Hepatocyte (in vitro differentiated cells): ENCODE measurements at places on chromosomes 11 and 22. TPM values are rescaled to one million over a fixed set of nuclear protein-coding genes. Genes with fewer than 3 reads are reported as not detected.

- no peak for DNase-seq
Observed at GRCh38 chr11:95067841-95068219, 1.1 kb downstream of the SRSF8 start.

GRCh38 chr11:28342716-28343115 is 234.5 kb downstream of the METTL15 start:
- DNase-seq, result no peak

GRCh38 chr11:131889146-131889577 is 518.7 kb downstream of the NTM start:
- DNase-seq, result peak; percentile 43

DNA sequence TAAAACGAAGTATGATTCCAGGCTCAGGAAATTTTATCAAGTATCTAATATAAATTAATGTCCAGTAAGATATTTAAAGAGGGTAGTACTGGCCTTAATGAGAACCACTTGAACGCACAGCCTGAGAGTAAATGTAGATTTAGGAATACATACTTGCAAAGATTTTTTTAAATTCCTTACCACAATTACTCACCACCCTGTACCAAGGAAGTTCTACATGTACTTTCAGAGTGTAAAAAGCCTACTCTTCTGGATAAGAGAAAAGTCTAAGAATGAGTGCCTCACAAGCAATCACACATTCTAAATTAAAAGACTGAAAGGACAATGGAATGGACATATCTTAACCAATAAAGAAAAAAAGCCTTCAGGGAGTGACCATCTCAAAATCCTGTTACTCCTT is 697.4 kb downstream of the DLG2 start:
- DNase-seq, result no peak

- no peak for DNase-seq
Observed at GRCh38 chr11:46017341-46017740, 94.9 kb downstream of the LARGE2 start.

DNA sequence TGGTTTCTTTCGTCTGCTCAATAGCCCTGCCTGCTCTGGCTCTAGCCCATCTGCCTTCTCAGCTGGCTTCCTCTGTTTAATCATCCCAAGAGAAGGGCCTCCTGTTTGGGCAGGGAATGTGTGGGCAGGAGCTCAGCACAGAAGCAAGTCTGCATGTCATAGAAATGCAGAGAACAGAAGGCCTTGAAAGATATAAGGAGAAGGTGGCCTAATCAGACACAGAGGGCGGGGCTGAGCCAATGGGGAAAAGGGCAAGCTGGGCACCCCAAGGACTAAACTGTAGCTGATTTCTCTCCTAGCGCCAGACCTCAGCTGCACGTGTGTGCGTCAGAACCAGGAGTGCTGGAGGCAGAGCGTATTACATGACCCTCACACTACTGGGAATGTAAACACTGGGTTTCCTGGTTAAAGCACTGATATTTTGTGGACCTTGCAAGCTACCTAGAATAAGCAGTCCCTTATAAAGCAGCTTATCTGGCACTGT is 7.6 kb upstream of the CCKBR start:
- peak; percentile 82 for DNase-seq

DNA sequence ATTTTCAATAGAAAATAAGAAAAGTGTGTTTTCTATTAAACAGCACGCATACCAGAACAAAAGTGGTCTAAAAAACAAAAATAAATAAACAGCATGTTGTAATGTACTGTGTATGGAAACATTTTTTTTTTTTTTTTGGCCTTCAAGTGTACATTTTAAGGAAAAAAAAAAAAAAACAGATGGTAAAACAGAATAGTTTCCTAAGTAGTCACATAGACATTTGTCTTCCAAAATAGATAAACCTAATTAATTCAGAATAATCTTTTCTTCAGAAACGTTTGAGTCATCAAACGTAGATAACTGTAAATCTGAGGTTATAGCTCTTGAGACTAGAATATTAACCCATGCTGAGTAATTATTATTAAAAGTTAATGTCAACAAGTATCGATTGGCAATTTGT is 396 bp upstream of the CFAP300 start:
- DNase-seq, result no peak

GRCh38 chr22:33332538-33332937 is 274.4 kb upstream of the SYN3 start:
- DNase-seq, result peak; percentile 47

- DNase-seq, result no peak
Observed at GRCh38 chr11:12177739-12178338, 67.4 kb downstream of the MICAL2 start.

- no peak for DNase-seq
Observed at GRCh38 chr11:45494738-45495137, 170.7 kb downstream of the CHST1 start.

DNA sequence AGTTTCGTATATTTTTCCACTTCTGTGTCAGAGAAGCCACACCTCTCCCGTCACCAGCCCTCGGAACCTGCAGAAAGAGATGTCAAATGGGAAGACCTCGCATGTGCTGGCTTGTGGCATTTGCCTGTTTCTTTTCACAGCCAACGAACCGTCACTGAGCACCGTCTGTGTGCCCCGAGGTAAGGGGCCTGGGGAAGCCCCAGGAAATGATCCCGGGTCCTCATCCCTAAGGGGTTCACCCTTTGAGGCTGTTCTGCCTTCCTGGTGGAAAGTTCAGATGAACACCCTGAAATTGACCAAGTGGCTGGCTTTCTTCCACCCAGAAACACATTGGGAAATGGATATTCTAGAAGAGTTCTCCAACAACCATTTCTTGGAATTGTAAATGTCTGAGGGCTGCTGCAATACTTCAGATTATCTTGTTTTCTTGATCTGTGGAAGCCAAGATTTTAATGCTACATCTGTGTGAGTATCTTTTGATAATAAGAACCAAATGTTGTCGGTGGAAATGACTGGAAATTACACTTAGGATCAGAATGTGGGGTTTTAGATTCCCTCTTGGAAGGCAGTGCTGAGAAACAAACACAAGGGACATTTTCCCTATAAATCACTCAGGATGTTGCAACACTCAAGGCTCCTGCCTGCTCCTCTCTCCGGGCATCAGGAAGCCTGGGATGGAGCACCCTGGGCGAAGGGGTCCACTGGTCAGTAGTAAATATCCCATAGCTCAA is 37.6 kb downstream of the RIBC2 start:
- peak; percentile 57 for DNase-seq

- DNase-seq, result peak; percentile 40
Observed at GRCh38 chr11:107397357-107397756, 60.3 kb downstream of the CWF19L2 start.

DNA sequence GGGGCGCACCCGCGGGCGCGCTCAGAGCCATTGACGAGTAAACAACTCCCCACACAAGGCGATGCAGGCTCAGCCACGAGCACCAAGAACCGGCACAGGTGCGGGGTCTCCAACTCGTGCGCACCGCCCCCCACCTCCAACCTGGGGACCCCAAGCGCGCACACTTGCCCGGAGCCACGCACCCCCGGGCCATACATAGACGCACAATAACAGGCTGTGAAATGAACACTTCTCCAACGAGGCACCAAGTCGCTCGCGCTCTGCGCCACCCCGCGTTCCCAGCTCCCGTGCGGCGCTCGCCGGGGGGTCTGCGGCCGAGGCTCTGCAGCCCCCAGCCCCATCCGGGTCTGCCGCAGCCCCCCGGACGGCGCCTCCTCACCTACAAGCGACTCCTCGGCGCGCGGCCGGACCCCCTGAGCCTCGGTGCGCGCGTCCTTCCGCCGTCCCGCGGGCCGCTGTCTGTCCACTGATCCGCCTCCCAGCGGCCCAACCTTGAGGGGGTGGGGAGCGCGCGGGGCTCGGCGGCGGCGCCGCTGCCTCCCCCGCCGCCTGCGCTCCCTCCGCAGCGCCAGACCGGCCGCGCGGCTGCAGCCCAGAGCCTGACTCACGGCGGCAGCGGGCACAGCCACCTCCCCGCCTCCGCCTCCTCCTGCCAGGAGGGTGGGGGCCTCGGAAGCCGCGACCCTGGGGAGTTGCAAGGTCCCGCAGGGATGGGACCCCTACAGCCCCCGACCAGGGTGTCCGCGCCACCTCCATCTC is 1.6 kb downstream of the IFITM10 start:
- DNase-seq, result peak; percentile 69

DNA sequence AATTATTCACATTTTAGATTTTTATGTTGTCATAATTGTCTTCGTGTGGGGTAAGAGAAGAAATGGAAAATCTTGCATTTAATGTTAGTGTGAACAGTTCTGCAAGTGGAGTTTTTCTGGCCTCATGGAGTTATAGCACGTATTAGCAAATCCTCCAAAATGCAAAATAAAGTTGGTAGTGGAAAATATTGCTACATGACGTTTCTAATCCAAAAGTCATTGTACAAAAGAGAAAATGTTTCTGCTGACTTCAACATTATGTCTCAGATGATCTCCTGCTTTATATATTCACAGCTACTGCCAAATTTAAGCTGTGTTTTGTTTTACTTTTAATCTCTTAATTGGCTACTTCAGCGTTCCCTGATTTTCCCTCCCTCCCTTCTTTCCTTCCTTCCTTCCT is 1804.0 kb upstream of the RAG2 start:
- DNase-seq, result no peak

DNA sequence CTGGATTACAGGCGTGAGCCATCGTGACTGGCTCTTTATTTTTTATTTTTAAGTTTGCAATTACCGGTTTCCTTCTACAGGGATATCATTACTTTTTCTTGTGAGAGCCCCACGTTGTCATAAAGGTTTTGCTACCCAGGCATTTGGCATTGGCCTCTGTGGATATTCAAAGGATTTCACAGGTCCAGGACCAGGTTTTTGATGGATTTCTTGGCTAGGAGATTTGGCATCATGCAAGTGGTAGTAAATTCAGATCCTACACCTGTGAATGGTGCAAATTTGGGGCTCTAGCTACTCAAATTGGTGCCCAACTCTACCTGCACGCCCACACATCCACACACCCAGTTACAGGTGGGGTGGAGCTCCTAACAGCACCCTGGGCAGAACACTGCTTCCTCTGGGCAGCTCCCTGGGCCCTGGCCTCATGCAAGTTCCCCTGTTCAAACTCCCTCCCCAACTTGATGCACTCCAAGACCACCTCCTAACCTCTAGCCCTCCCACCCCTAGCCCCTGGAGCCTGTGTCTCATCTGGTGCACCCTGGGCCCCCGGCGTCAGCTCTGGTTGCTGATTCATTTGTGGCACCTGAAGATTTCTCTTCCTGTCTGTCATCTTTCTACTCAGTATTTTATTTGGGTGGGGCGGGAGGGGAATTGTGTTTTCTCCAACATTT is 9.3 kb upstream of the MRGPRD start:
- no peak for DNase-seq

- DNase-seq, result no peak
Observed at GRCh38 chr11:2685051-2685450, 14.7 kb downstream of the KCNQ1OT1 start.

GRCh38 chr11:71491940-71492339 is 35.1 kb upstream of the KRTAP5-7 start:
- DNase-seq, result no peak

- DNase-seq, result no peak
Observed at GRCh38 chr22:34702279-34702678, 363.7 kb upstream of the ISX start.

GRCh38 chr22:35380013-35380412 is 883 bp upstream of the HMOX1 start:
- DNase-seq, result peak; percentile 44

DNA sequence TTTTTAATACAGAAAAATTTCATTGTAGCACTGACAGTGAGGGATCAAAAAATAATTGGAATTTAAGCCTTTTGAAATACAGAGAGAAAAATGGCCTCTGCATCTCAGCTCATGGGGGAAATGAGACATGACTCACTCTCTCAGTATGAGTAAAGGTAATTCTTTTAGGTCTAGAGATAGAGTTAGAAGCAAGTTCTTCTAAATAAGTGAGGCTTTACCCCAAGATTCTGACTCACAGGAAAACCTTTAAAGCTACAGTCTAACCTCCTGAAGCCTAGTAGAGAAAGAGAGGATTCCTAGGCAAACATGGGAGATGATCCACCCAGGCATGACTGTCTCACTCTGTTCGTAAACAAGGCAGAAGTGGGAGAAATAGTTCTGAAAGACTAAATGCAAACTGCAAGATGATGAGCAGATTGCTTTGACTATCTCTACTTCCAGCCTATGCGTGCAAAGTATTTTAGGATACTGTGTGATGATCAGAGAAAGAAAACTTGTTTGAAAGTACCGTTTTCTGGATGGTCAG is 1003.3 kb upstream of the CCDC90B start:
- peak; percentile 4 for DNase-seq

GRCh38 chr11:86508604-86509587 is 134.2 kb downstream of the CCDC81 start:
- peak; percentile 37 for DNase-seq

- DNase-seq, result no peak
Observed at GRCh38 chr11:18772211-18772610, 19.4 kb downstream of the PTPN5 start.

DNA sequence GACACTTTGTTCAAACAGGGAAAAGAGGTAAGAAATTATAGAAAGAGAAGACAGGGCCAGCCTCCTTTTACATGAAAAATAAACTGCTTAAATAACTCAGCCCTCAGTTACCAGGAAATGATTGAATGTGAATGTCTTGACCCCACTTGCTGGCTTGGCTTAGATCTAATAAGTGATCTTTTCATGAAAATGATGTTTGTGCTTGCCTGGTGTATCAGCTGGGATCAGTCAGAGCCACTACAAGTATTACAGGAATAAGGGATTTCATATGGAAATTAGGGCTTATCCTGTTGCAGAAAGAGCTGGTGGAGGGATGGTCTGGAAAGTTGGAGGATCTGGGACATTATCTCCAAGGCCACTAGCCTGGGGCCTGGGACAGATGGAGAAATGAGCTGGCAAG is 51.8 kb downstream of the COMMD9 start:
- DNase-seq, result no peak

GRCh38 chr22:17707526-17707925 is 66.7 kb downstream of the BID start:
- no peak for DNase-seq

FAT3 gene
- 15.9 and 17.4 TPM in 2 replicates for total RNA-seq

JHY gene
- 2.0 and 2.8 TPM in 2 replicates for total RNA-seq

CCDC134 gene
- 7.2 and 9.2 TPM in 2 replicates for total RNA-seq

C1QTNF5 gene
- total RNA-seq, result 12.5 and 13.7 TPM in 2 replicates

DTX4 gene
- 26.2 and 27.5 TPM in 2 replicates for total RNA-seq

TMEM86A gene
- total RNA-seq, result 1.7 and 2.3 TPM in 2 replicates

OOSP4A gene
- total RNA-seq, result not detected in 2 replicates

TNNI2 gene
- 0.73 and 2.4 TPM in 2 replicates for total RNA-seq

NCF4 gene
- 0.37 and 1.5 TPM in 2 replicates for total RNA-seq

DUSP8 gene
- 7.9 and 8.0 TPM in 2 replicates for total RNA-seq

ATP5MG gene
- total RNA-seq, result 64.7 and 68.1 TPM in 2 replicates

OR56A1 gene
- total RNA-seq, result 0.07 and 0.08 TPM in 2 replicates
